Stimulated activated CD8-positive, alpha-beta memory T cell treated with anti-CD3 and anti-CD28 coated beads, Interleukin-2, amount 100 ng/mL, for 1 hour (primary cell): ENCODE measurements at places on chromosomes 6 and 20.

- DNase-seq: no peak
Measured at GRCh38 chr6:159110013-159110412, 59.2 kb upstream of the FNDC1 start.

DNA sequence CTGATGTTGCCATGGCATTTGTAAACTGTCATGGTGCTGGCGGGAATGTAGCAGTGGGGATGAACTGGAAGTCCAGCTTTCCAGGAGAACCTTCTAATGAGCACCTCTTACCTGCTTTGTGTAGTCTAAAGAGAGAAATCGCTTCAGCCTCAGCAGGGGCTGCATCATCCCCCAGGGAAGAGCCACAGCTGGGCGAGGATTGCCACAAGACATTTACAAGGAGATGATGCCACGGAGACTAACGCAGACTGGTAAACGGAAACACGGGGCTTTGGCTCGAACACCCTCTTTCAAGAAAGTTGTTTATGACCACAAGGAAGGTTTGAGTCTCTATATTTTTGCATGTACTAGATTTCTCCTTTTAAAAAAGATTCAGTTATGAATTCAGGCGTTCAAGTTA lies 72.9 kb downstream of the CDH26 start:
- DNase-seq: no peak

DNA sequence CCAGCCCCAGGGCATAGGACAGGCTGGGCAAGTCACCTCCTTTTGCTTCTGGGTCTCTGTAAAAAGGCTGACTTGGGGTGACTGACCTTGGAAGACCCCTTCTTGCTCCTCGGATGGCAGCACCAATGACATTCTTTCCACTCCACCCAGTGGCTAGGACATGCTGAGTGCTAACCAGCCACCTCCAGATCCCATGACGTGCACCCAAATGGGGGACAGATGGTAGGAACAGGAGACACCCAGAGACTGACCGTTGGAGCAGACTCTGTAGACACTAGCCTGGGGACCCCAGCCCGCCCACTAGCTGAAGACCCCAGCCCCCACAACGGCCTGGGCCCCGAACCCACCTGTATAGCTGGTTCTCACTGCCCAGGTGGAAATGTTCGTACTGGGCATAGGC lies 38.3 kb downstream of the ANGPT4 start:
- no peak for DNase-seq

- DNase-seq: no peak
Measured at GRCh38 chr6:1838604-1839213, 229.0 kb downstream of the FOXC1 start.

DNA sequence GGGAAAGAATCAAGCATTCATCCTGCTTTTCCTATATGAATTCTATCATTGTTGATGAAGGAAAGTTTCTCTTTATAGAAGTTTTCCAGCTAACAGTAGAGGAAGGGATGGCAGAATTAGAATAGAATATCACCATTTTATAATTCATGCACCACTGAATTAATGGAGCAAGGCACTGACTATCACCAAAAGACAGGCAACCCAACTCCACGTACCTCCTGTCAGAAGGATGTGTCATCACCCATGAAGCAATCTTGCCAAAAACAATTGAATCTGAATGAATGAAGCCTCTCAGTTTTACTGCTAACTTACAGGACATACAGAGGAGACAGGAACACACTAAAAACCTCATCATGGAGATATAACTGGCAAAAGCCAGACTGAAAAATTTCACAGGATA lies 122.4 kb downstream of the NFATC2 start:
- DNase-seq: no peak

DNA sequence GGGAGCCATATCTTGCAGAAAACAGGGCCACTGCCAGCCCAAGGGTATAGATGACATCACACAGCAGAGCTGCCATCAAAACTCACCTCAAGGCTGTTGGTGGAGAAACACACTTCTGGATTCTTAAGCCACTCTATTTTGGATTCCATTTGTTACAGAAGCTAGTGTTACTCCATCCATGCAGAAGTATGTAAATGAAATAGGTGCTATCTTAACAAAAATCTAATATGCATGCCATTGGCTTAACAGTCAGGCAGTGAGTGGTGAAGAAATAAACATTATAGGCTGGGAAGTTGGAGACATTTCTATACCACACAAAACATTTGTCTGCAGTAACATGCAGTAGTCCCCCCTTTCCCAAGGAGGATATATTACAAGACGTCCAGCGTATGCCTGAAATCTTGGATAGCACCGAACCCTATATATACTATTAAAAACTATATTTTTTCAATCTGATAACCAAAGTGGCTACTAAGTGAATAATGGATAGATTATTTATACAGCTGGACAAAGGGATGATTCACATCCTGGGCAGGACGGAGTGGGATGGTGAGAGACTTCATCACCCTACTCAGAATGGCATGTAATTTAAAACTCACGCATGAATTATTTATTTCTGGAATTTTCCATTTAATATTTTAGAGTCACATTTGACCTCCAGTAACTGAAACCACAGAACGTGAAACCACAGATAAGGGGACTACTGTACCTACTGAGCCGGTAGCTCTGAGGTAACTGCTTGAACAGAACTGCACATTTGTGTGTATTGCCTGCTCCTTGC lies 160.0 kb upstream of the PLN start:
- DNase-seq: no peak

DNA sequence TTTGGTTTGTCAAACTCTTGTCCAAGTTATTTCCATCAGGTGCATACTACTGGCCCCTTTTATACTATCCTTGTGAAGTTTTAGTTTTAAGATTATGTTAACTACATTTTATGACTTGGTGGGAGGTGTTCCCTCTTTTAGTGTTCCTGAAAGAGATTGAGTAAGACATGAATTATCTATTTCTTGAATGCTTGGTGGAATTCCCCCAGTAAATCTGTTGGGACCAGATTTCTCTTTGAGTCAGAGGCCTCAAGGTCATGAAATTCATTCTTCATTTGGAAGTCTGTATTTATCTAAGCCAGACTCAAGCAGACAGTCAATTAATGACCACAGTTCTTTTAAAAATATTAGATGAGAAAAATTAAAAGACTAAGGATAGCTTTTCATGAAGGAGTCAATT lies 81.3 kb downstream of the MOXD1 start:
- no peak for DNase-seq

- DNase-seq: no peak
Measured at GRCh38 chr6:90253631-90254030, 43.0 kb downstream of the BACH2 start.

- DNase-seq: no peak
Measured at GRCh38 chr6:136791296-136792094, 782 bp downstream of the MAP3K5 start.

- DNase-seq: no peak
Measured at GRCh38 chr6:117783279-117783678, 108.0 kb downstream of the NUS1 start.

- DNase-seq: no peak
Measured at GRCh38 chr6:44211284-44211683, 5.4 kb upstream of the MYMX start.

- DNase-seq: no peak
Measured at GRCh38 chr6:116388924-116389323, 18.2 kb downstream of the DSE start.

GRCh38 chr6:33880766-33881165 lies 77.0 kb upstream of the MLN start:
- DNase-seq: no peak

DNA sequence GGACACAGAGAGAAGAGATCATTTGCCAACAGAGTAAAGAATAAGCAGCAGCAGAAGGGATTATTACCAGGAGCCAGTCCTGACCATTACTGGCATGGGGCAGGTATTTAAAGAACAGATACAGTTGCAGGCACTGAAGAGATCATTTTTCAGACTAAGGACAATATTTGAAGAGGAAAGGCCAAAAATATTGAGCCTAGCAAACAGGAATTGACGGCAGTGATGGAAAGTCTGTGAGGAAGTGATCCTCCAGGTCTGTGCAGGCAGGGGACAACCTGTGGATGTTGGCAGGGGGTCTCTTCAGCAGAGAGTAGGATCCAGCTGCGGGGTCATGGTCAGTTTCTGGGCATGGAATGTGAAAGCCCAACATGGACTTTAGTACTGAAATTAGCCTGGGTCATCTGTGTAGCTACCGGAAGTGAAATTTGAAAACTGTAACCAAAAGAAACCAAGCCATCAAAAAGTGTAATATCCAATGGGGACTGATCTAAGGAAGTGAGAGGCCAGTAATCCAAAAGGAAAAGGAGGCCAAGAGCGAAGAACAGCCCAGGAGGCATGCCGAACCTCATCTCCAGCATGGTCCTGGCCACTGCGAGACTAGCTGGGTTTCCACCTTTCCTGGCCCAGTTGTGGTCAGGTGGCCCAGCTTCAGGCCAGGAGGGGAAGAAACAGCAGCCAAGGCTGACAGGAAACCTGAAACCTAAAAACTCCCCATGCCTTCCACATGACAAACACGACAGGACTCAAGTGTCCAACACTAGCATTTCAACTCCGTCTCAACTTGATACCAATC lies 115.1 kb upstream of the TNFAIP3 start:
- DNase-seq: no peak

- DNase-seq: no peak
Measured at GRCh38 chr20:47546184-47547033, 44.7 kb downstream of the NCOA3 start.

- no peak for DNase-seq
Measured at GRCh38 chr6:160375561-160375949, 27.4 kb downstream of the SLC22A3 start.

- no peak for DNase-seq
Measured at GRCh38 chr6:42988486-42989020, 4.2 kb downstream of the PPP2R5D start.

GRCh38 chr6:89566930-89567629 lies 71.5 kb downstream of the LYRM2 start:
- DNase-seq: no peak

DNA sequence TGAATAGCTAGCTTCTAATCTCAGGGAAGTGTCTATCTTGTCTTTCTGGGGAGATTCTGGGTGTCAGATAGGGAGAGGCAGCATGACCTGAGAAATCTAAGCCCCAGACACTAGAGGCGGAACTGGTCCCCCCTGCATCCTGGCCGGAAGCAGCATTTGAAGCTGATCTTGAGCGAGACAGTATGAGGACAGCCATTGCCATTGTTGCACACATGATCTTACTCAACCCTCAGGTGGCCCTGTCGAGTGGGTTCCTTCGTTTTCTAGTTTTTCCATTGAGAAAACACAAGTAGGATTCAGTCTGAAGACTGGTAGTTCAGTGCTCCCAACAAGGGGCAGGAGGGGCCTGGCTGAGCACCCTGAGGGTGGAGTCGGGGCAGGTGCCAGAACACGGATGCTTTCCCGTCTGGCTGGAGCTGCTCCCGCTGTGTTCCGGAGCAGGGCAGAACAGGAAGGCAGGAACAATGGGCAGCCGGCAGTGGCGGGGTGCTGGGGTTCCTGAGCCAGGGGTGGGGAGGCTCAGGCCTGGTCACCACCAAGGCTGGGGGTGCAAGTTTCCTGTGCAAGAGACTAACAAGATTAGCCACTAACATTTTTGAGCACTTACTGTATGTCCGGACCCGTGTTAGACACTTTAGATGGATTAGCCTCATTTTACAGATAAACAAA lies 7.9 kb upstream of the SDCBP2 start:
- no peak for DNase-seq

DNA sequence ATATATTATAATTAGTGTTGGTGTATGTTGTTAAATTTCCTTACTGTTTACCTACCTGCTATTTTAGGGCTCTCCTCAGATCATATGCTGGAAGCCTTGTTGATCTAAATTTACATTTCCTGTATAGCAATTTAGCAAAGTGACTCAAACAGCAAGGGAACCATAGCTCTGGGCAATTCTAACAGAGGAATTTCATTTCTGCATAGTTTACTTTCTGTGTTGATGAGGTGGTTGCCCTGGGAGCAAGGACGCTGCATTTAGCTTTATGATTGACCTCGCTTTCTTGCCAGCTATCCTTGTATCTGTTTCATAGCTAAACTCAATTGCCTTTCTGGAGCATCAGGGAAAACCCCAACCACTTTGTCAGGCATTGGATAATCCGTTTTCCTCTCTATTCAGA lies 810.8 kb downstream of the GRIK2 start:
- no peak for DNase-seq

DNA sequence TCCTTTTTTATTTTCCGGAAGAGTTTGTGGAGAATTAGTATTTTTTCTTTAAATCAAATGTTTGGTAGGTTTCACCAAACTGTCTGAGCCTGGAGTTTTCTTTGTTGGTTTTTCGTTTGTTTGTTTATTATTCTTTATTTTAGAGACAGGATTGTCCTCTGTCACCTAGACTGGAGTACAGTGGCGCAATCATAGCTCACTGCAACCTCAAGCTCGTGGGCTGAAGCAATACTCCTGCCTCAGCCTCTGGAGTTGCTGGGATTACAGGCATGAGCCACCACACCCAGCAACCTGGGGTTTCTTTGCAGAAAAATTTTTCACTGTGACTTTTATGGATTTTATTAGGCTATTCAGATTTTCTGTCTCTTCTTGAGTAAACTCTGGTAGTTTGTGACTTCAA lies 120.2 kb upstream of the LOC128125822 start:
- DNase-seq: no peak

DNA sequence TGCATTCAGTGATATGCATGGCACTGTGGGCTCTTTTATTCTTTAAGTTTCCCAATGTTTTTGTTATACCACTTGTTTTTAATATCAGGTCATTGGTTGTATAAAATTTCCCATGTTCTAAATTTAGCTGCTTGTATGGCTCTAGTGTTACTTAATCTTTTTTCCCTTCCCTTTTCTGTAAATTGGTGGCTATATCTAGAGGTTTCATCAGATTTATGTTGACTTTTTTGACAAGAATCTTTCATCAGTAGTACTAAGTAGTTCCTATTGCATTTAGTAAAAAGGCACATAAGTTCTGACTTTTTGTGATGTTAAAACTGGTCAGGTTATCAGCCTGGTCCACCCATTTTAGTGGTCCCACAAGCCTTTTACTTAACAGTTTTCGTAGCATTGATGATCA lies 51.1 kb downstream of the MMS22L start:
- DNase-seq: no peak

- DNase-seq: no peak
Measured at GRCh38 chr20:38249536-38250310, 10.8 kb downstream of the KIAA1755 start.

GRCh38 chr20:20497242-20497978 lies 129.5 kb downstream of the INSM1 start:
- no peak for DNase-seq

DNA sequence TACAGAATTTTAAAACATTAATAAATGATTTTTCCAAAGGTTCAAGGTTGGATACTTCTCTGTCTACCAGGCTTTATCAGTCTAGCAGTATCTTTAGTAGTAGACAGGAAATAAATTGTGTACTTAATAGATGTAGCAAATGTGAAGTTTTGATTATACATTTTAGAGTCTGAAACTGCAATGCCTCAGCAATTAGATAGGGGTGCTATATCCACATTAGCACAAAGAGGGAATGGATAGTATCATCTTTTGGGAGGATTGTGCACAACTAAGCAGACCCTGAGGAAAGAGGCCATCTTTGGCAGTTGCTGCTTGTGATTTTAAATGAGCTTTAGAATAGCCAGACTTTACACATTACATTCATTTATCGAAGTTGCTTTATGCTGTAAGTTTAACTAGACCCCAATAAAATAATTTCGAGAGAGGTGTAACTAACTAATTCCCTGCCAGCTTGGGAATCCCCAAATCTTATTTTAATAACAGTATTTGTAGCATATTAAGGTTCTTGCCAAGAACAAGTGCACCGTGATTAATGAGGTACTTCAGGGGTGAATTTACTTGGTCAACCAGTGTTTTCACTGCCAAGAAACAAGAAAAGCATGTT lies 2.8 kb downstream of the KCNQ5 start:
- no peak for DNase-seq

- DNase-seq: no peak
Measured at GRCh38 chr20:60242836-60243505, 284.7 kb downstream of the CDH26 start.
